Right atrium auricular region (tissue), 2 donors: ENCODE measurements at places on chromosomes 1 and 21.

DNA sequence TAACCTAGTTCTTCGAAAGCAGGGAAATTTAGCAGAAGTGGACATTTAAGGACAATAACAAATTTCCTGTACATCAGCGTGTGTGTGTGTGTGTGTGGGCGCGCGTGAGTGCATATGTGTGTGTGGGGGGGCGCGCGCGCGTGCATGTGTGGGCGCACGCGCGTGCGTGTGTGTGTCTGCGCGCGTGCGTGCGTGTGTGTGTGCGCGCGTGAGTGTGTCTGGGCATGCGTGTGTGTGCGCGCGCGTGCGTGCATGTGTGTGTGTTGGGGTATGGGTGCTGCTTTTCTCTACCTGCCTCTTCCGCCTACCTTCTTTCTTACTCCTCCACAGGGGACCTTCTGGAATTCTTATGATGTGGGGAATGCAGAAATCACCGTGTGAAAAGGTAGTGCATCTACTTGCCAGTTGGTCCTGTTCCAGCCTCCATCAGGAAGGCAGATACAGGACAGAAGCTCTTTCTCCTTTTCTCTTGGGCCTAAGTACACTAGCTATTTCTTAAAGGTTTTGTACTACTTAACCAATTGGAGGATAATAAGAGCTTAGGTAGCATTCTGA lies 165.4 kb upstream of the KCNK2 start:
- H3K27ac ChIP-seq: no peak overlapping the region
- no peaks in the 10 kb centered on the region for H3K36me3 ChIP-seq
- no peak for DNase-seq
- H3K4me3 ChIP-seq: no peak overlapping the region

DNA sequence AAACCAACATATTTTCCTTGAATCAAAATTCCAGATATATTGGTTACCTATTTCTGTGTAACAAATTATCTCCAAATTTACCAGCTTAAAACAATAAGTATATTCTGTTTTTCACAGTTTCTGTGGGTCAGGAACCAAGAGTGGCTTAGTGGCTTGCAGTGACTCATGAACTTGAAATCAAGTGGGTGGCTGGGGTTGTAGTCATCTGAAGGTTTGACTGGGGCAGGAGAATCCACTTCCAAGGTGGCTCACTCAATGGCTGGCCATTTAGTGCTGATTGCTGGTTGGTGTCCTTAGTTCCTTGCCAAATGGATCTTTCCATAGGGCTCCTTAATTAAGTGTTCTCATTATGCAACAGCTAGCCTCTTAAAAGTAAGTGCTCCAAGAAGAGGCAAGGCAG lies 43.8 kb downstream of the ALG14 start:
- H3K27me3 ChIP-seq: no peaks in the 10 kb centered on the region
- H3K36me3 ChIP-seq: peaks cover 9% of the 10 kb centered on the region
- no peak for DNase-seq
- H3K4me3 ChIP-seq: no peak overlapping the region
- no peak overlapping the region for H3K27ac ChIP-seq
- H3K4me1 ChIP-seq: no peaks in the 10 kb centered on the region

DNA sequence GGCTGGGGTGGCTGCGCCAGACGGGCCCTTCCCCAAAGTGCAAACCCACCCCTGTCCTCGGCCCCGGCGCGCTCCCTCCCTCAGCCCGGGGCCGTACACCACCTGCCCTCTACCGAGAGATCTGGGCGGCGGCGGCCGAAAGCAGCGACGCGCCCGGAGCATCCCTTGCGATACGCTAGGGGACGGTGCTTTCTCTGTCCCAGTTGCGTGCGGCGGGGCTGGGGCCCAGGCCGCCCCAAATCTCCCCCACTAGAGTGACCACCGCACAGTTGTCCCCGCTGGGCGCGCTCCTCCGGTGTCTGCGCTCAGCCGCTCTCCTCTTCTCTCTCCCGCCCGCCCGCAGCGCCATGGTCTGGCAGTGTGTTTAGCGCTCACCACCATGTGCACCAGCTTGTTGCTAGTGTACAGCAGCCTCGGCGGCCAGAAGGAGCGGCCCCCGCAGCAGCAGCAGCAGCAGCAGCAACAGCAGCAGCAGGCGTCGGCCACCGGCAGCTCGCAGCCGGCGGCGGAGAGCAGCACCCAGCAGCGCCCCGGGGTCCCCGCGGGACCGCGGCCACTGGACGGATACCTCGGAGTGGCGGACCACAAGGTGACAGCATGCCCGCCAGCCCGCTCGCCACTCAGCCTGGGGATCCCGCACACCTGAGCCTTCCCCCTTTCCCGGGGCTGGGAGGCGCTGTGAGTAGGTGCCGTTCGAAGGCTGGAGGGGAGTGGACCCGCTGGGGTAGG lies 1.0 kb downstream of the ST6GALNAC5 start:
- H3K36me3 ChIP-seq: no peaks in the 10 kb centered on the region
- no peak for DNase-seq
- H3K4me3 ChIP-seq: peak overlapping the region; percentile 22
- H3K4me1 ChIP-seq: no peaks in the 10 kb centered on the region

GRCh38 chr1:156485984-156486383 lies 14.6 kb downstream of the MEF2D start:
- no peaks in the 10 kb centered on the region for H3K27me3 ChIP-seq
- no peak for DNase-seq

- no peaks in the 10 kb centered on the region for H3K36me3 ChIP-seq
- H3K4me1 ChIP-seq: no peaks in the 10 kb centered on the region
- no peak overlapping the region for H3K4me3 ChIP-seq
These were observed 199.4 kb upstream of the DAB1 start for GRCh38 chr1:57623039-57623790.

DNA sequence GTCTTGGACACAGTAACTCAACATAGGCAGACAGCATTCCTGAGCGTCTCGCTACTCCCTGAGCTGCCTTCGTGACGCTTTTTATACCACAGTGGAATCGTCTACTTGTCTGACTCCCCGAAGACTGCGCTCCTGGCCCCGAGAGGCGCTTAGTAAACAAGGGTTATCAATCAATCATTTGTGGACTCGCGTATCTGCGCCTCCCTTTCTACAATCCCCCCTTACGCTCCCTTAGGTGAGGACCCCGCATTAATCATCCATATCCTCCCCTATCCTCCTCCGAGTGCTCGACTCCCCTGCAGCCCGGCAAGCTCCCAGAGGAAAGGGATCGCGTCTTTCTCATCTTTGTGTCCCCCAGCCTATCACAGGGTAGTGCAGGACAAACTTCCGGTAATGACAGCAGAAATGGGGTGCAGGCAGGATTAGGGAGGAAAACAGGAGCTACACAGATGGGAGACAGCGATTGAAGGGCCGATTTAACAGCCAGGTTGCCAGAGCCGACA lies 522 bp downstream of the TMEM59 start:
- H3K4me3 ChIP-seq: peak overlapping the region; percentile 90
- H3K36me3 ChIP-seq: no peaks in the 10 kb centered on the region
- no peak for DNase-seq

DNA sequence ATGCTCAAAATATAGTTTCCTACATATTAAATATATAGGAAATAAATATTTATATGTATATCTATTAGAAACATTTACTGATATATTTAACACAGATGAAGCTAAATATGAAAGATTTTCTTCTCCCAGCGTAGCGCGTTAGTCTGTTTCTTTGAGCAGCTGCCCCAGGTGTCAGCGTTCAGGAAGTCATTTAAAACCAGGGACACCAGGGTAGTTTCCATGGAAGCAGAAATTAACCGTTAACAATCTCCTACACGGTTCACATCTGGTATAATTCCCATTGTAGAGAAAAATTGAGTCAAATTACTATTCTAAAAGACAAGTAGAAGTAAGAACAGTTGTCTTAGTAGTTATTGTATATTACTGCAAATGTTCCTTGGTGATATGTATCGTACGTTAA lies 1443.7 kb downstream of the MRPL39 start:
- H3K27ac ChIP-seq: no peak overlapping the region
- H3K4me3 ChIP-seq: no peak overlapping the region
- no peak for DNase-seq
- H3K4me1 ChIP-seq: no peaks in the 10 kb centered on the region
- no peaks in the 10 kb centered on the region for H3K27me3 ChIP-seq

DNA sequence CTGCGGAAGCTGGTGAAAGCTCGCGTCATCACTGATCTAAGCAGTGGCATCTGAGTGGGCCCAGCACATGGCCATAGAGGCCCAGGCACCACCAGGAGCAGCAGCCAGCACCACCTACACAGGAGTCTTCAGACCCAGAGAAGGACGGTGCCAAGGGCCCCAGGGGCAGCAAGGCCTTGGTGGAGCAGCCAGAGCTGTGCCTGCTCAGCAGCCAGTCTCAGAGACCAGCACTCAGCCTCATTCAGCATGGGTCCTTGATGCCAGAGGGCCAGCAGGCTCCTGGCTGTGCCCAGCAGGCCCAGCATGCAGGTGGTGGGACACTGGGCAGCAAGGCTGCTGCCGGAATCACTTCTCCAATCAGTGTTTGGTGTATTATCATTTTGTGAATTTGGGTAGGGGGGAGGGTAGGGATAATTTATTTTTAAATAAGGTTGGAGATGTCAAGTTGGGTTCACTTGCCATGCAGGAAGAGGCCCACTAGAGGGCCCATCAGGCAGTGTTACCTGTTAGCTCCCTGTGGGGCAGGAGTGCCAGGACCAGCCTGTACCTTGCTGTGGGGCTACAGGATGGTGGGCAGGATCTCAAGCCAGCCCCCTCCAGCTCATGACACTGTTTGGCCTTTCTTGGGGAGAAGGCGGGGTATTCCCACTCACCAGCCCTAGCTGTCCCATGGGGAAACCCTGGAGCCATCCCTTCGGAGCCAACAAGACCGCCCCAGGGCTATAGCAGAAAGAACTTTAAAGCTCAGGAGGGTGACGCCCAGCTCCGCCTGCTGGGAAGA lies 3.2 kb upstream of the ARTN start:
- H3K4me3 ChIP-seq: no peak overlapping the region
- no peaks in the 10 kb centered on the region for H3K36me3 ChIP-seq
- H3K27me3 ChIP-seq: peaks cover 3% of the 10 kb centered on the region
- no peaks in the 10 kb centered on the region for H3K4me1 ChIP-seq

- H3K27me3 ChIP-seq: no peaks in the 10 kb centered on the region
- DNase-seq: no peak
- no peak overlapping the region for H3K27ac ChIP-seq
These were observed 133.9 kb downstream of the ZNF281 start for GRCh38 chr1:200275816-200276453.

- H3K4me1 ChIP-seq: no peaks in the 10 kb centered on the region
- H3K27me3 ChIP-seq: no peaks in the 10 kb centered on the region
- no peaks in the 10 kb centered on the region for H3K36me3 ChIP-seq
- DNase-seq: no peak
These were observed 33.0 kb upstream of the DNAJC6 start for GRCh38 chr1:65276197-65276939.

DNA sequence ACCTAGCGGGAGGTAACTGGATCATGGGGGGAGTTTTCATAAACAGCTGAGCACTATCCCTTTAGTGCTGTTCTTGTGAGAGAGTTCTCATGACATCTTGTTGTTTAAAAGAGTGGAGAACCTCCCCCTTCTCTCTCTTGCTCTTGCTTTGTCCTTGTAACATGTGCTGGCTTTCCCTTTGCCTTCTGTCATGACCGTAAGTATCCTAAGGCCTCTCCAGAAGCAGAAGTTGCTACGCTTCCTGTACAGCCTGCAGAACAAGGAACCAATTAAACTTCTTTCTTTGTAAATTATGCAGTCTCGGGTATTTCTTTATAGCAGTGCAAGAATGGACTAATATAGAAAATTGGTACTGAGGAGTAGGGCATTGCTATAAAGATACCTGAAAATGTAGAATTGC lies 515.6 kb downstream of the NEGR1 start:
- no peaks in the 10 kb centered on the region for H3K36me3 ChIP-seq
- H3K4me1 ChIP-seq: no peaks in the 10 kb centered on the region
- H3K4me3 ChIP-seq: no peak overlapping the region
- no peak for DNase-seq
- H3K27ac ChIP-seq: no peak overlapping the region

DNA sequence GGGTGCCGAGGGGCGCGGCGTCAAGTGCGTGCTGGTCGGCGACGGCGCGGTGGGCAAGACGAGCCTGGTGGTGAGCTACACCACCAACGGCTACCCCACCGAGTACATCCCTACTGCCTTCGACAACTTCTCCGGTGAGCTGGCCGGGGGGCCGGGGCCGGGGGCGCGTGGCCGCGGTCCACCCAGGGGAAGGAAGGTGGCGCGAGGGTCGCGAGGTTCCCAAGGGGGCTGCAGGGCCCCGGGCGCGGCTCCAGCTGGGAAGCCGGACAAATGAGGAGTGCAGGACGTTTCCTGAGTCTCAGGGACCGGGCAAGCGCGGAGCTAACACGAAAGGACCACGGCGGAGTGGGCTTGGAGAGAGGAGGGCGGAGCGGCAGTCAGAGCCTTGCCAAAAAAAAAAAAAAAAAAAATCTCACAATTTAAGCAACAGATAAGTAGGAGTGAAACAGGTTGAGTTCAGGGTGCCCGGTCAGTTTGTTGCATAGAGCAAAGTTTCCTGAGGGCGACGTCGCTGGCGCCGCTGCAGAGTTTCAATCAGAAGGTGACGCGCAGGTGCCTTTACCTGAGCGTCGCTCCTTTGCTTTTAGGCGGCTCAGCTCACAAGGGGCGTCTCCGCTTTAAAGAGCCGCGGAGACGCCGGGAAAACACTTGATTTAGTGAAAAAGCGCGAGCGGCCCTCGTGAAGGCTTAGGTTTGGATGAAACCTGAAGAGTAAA lies 750 bp downstream of the RHOU start:
- H3K27me3 ChIP-seq: no peaks in the 10 kb centered on the region
- peak overlapping the region; percentile 80 for H3K27ac ChIP-seq
- H3K36me3 ChIP-seq: no peaks in the 10 kb centered on the region
- no peak for DNase-seq
- peak overlapping the region; percentile 79 for H3K4me3 ChIP-seq

DNA sequence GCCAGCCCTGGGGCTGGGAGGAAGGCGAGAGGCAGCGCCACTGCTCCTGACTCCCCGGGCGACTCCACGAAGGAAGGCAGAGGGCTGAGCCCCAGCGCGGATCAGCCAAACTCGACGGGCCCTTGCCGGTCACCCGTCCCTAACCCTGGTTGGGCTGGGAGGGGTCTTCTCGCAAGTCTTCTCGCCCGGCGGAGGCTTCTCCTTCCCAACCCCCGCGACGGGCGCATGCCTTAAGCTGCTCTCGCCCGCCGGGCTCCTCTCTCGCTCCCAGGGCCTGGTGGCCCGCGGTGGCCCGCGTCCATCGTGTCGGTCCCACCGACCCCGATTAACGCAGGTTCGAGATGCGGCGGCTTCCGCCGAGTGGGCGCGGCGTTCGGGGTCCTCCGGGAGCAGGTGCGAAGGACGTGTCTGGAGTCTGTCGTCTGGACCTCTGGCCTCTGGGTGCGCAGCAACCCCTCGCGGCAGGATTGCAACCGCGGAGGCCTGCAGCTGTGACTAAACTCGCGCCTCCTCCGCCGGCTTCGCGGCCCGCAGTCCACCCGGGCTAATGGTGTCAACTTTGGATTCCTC lies 29.0 kb upstream of the PPM1J start:
- H3K4me3 ChIP-seq: peak overlapping the region; percentile 41
- DNase-seq: no peak
- H3K27ac ChIP-seq: no peak overlapping the region
- peaks cover 11% of the 10 kb centered on the region for H3K27me3 ChIP-seq
- H3K4me1 ChIP-seq: peaks cover 10% of the 10 kb centered on the region

GRCh38 chr1:51956528-51957509 lies 33.7 kb downstream of the RAB3B start:
- DNase-seq: no peak
- no peaks in the 10 kb centered on the region for H3K27me3 ChIP-seq
- H3K4me1 ChIP-seq: no peaks in the 10 kb centered on the region
- no peaks in the 10 kb centered on the region for H3K36me3 ChIP-seq
- no peak overlapping the region for H3K27ac ChIP-seq
- no peak overlapping the region for H3K4me3 ChIP-seq
